ENCODE measurements at places on chromosomes 5 and 9.
A peak's percentile ranks its signal among the peaks of the same experiment; 100 is the strongest.

- no peak for DNase-seq
Observed at GRCh38 chr5:57037355-57037754, 85.4 kb upstream of the MIER3 start.

DNA sequence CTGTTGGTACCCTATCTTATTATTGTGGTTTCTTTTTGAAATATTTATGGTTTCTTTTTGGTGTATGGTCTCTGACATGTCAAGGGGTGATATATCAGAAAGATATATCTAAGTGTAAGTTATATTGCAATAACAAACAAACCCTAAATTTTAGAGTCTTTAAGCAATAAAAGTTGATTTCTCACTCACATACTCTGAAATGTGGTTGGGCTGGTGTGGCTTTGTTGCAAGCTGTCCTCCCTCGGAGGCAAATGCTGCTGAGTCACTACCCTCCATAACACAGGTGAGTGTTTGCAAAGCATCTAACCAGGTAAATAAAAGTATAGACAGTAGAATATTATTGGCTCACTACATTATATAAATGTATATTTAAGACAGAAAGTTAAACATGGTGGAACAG lies 253.2 kb downstream of the CDH18 start:
- DNase-seq = no peak

DNA sequence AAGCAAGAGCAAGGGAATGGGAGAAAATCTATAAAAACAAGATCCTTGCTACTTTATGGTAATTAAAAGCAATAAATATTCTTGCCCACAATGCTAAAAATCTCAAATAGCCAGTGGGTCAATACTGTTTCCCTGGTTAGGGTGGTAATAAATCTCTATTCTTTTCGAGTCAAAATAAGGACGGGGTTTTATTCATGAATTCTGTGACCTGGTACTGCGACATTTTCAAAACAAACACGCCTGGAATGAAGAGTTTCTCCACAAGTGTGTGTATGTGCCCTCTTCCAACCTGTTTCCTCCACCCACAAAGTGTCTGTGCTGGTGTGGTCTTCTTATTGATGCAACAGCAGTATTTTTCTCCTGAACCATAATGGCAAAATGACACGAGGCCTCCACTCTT lies 358.8 kb upstream of the BRINP1 start:
- no peak for DNase-seq

- peak; percentile 4 for DNase-seq
Observed at GRCh38 chr5:22852807-22853660, at the start of gene CDH12. TSS of gene CDH12 (minus strand) at chr5:22853344.

- no peak for DNase-seq
Observed at GRCh38 chr9:93111001-93111370, 15.0 kb downstream of the CARD19 start.

GRCh38 chr5:178790371-178790770 lies 59.9 kb upstream of the ZNF354A start:
- DNase-seq = no peak

DNA sequence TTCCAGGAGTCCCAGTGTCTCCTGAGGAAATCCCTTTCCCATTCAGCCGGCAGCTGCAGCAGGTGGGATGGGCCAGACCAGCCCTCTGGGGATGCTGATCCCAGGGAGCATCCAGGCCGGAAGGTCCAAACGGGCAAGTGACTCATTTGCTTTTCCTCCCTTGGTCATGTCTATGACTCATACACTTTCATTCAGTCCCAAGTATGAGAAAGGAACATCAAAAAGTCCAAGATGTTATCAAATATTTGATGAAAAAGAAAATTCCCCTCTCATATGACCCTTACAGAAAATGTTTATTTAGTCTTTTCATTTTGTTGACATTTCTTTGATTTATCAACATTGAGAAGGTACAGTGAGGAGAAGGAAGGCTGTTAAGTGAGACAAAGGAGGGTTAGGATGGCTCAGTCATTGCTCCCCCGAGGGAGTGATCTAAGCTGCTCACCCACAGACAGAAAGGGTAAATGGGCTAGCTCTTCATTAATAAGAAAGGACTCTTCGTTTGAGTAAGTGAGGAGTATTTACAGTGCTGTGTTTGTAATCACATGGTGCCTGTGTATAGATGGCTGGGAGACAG lies 117.6 kb upstream of the ANKRD55 start:
- no peak for DNase-seq

GRCh38 chr9:104872656-104873488 lies 55.1 kb downstream of the ABCA1 start:
- DNase-seq = no peak

GRCh38 chr5:25544652-25545249 lies 900.0 kb upstream of the CDH10 start:
- DNase-seq = no peak

DNA sequence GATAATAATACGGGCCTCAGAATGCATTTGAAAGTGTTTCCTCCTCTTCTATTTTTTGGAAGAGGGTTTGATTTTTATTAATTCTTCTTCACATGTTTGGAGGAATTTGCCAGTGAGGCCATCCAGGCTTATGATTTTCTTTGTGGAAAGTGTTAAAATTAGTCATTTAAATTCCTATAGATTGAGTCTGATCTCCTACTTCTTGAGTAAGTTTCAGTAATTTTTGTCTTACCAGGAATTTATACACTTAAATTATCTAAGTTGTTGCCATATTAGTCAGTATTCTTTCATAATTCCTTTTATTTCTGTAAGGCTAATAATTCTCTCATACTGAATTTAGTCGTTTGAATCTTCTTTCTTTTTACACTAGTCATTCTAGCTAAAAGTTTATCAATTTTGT lies 25.2 kb upstream of the HAPLN1 start:
- no peak for DNase-seq

- DNase-seq = no peak
Observed at GRCh38 chr5:172979778-172980177, 3.8 kb upstream of the ATP6V0E1 start.

- DNase-seq = no peak
Observed at GRCh38 chr5:74877624-74878304, 11.6 kb upstream of the FAM169A start.

GRCh38 chr9:87662808-87663528 lies 63.0 kb upstream of the CTSL start:
- no peak for DNase-seq

GRCh38 chr5:141127305-141127704 lies 5.7 kb downstream of the PCDHB4 start:
- DNase-seq = no peak

- peak; percentile 49 for DNase-seq
Observed at GRCh38 chr9:95874989-95875304, 544 bp upstream of the ERCC6L2 start.

- DNase-seq = no peak
Observed at GRCh38 chr9:83505282-83505681, 32.9 kb downstream of the FRMD3 start.

GRCh38 chr9:15333376-15333881 lies 26.4 kb upstream of the TTC39B start:
- DNase-seq = no peak

GRCh38 chr9:98034593-98035546 lies 21.7 kb upstream of the NANS start:
- DNase-seq = peak; percentile 76

DNA sequence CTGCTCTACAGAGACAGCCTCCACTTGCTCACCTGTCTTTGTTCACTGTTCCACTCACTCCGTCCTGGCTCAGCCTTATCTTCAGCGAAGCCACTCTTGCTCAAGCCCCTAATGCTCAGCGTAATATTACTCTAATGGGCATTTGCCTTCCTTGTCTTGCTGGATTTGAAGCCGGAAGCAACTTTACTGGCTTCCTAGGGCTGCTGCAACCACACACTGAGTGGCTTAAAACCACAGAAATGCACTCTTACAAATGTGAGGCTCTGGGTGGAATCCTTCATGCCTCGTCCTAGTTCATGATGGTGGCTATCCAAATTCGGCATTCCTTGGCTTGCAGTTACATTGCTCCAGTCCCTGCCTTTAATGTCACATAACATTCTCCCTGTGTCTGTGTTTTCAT lies 85.5 kb upstream of the MARCHF11 start:
- no peak for DNase-seq

DNA sequence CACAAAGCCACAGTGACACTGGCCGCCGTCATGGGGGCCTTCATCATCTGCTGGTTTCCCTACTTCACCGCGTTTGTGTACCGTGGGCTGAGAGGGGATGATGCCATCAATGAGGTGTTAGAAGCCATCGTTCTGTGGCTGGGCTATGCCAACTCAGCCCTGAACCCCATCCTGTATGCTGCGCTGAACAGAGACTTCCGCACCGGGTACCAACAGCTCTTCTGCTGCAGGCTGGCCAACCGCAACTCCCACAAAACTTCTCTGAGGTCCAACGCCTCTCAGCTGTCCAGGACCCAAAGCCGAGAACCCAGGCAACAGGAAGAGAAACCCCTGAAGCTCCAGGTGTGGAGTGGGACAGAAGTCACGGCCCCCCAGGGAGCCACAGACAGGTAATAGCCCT lies 26.1 kb downstream of the HRH2 start:
- DNase-seq = no peak

GRCh38 chr5:82861701-82862100 lies 215.5 kb downstream of the TMEM167A start:
- no peak for DNase-seq

DNA sequence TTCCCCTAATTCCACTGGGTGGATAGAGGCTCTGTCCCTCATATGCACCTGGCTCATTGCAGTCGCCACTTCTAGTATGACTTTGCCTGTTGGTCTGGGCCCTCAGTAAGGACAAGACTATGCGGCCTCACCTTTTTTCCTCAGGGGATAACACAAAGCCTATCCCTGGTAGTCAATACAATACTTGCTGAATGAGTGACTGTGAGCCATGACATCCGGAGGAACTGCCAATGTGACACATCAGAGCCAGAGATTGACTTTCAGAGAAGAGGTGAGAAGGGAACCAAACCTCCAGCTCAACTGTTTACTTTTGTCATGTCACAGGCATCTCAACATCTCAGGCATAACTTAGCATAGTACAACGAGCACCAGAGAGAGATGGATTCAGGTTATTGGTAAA lies 371.3 kb downstream of the DMRT2 start:
- DNase-seq = no peak

- no peak for DNase-seq
Observed at GRCh38 chr5:170166101-170166500, 60.4 kb downstream of the FOXI1 start.

DNA sequence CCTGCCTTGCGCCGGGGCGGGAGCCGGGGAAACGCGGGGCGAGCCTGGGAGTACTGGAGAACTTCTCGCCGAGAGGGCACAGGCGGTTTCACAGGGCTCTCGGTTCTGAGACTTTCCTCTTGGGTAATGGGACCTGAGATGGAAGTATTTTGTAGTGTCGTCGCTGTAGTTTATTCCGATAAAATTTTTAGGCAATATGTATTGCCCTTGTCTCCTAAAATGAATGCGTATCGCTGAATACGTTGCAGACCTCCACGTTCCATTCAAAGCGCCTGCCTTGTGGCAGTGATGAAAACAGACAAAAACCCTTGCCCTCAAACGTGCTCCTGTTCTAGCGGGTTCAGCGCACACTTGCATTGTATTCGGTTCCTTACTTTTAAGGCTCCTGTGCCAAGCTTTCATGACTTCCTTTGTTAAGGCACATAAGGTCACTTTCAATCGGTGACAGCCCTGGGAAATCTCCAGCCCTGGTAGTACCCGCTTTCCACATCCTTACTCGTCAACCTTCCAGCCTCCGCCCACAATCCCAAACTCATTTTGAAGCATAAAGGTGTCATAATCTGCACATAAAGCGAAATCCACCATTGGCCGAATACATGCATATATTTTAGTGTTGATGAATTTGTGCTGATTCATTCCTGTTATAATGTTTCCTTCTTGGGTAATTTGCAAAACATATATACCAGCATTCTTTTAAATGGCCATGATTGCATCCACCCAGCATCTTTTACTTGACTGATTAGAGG lies 694 bp downstream of the RMI1 start:
- DNase-seq = no peak

GRCh38 chr5:36528588-36528987 lies 77.8 kb upstream of the SLC1A3 start:
- DNase-seq = no peak

GRCh38 chr9:81671880-81672280 lies 17.5 kb downstream of the TLE1 start:
- no peak for DNase-seq

GRCh38 chr5:171102877-171103610 lies 206.0 kb upstream of the TLX3 start:
- no peak for DNase-seq

GRCh38 chr5:174459071-174459702 lies 265.2 kb upstream of the MSX2 start:
- no peak for DNase-seq

- DNase-seq = no peak
Observed at GRCh38 chr9:26324786-26325443, 567.7 kb downstream of the CAAP1 start.

- DNase-seq = no peak
Observed at GRCh38 chr5:51678330-51678729, 295.1 kb downstream of the ISL1 start.

- no peak for DNase-seq
Observed at GRCh38 chr9:81543695-81544094, 145.7 kb downstream of the TLE1 start.

GRCh38 chr9:94850540-94851434 lies 124.3 kb downstream of the AOPEP start:
- DNase-seq = no peak

- no peak for DNase-seq
Observed at GRCh38 chr9:10268531-10269485, 344.0 kb downstream of the PTPRD start.

DNA sequence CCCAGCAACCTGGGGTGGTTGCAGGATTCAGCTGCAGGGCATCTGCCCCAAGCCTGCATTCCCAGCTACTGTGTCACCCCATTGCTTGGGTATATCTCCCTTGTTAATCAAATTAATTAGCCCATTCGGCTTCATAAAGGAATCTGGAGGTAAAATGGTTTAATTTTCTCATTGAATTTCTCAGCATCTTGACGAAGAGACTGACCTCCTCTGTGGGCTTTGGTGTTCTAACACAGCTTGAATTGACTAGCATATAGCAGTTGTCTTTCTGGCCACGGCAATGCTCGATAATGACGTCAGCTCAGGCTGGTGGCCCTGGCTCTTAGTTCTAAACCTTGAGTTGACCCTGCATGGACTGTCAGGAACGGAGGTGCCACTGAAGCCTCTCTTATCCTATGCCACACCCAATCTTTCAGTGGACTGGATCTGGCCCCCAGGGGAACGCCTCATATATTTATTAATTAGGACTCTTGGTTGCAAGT lies 72.4 kb downstream of the MSX2 start:
- no peak for DNase-seq

- no peak for DNase-seq
Observed at GRCh38 chr9:18480662-18481093, 6.7 kb downstream of the ADAMTSL1 start.

DNA sequence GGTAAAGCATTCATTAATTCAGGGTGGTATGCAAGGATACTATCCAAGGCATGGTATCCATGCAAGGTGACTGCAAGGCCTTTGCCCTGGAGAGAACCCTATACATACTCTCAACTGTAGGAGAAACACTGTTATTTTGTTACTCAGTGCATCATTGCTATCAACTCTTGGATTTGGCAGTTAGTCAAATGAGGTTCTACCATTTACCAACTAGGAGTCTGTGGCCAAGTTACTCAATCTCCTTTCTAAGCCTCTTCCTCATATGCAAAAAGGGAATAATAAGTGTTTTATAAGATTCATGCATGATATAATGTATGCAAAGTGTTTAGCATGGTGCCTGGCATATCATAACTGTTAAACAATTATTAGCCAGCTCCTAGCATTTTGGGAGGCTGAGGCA lies 4.0 kb downstream of the PCDHGC3 start:
- no peak for DNase-seq
